Activated naive CD4-positive, alpha-beta T cell (primary cell): ENCODE measurements at places on chromosomes 5 and 9.

DNA sequence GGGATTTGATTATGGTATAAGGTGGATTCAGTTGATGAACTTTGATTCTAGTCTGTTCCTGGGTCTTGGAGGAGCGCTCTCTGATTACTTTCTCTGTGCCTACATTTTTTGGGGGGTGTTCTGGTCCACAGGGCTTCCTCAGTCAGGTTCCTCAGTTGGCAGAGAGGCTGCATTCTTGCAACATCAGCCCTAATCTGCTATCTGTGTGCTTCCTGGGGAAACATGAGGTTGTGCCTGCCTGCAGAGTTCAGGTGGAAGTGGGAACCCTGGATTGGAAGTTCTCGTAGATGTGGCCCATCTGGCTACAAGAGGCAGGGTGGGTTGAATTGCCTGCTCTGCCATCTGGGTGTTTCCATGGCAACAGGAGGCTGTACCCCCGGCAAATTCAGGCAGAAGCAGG, 24.5 kb downstream of the POLK start:
- no peak for DNase-seq

DNA sequence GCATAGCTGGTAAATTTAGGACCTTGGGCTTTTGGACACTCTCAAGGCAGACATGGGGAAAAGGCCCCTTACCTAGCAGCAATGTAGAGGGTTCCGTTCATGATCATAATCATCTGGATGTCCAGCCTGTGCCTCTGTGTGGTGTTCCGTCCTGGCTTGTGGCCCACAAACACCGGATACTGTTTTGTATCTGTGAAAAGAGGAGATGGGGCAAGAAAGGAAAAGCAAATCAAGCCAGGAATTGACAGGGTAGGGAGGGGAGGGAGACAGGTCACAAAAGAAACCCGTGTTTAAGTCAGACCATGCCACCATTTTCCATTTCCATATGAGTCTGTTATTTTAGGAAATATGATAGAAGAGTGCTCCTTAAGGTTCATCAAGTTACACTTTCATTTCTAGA, 72.5 kb downstream of the SEMA6A start:
- DNase-seq, result no peak

- DNase-seq, result no peak
These were observed 42.8 kb downstream of the PDE4D start for GRCh38 chr5:59850766-59851165.

GRCh38 chr9:109437286-109437685, 60.8 kb downstream of the PTPN3 start:
- no peak for DNase-seq

DNA sequence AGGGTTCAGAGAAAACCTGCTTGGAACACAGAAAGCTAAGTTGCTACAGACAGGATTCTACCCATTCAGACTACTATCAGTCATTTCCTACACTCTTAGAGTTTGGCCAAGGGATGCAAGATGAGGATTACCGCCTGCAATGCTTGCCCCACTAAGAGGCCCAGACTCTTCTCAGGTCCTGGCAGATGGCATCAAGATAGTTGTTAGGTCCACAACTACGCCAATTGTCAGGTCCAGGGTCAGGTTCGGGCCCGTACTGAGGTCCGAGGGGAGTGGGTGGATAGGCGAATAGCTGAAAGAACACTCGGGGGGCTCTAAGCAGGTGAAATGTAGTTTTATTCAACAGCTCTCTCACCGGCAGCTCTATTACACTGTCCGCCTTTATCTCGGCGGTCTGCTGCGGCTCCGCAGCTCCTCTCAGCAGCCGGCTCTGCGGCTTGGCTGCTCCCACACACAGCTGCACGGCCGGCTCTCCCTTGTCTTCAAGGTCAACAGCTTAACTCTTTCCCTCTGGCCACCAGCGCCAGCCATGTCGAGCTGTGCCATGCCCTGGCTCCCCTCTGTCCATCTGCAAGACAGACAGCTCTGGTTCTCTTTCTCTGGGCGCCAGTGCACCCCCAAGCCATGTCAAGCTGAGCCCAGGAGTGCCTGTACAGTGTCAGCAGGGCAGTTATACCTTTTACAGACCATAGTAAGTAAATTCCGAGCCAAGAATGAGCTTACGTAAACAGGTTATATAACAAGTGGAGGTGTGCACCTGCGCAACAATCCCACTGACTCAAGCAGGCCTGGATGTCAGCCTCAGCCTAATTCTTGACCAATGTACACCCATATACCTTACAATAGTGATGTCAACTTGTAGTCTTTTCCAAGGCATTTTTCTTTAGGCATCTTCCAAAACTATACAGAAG, 24.0 kb downstream of the ENC1 start:
- DNase-seq, result no peak

GRCh38 chr5:10018201-10019069, 231.3 kb downstream of the ATPSCKMT start:
- no peak for DNase-seq

DNA sequence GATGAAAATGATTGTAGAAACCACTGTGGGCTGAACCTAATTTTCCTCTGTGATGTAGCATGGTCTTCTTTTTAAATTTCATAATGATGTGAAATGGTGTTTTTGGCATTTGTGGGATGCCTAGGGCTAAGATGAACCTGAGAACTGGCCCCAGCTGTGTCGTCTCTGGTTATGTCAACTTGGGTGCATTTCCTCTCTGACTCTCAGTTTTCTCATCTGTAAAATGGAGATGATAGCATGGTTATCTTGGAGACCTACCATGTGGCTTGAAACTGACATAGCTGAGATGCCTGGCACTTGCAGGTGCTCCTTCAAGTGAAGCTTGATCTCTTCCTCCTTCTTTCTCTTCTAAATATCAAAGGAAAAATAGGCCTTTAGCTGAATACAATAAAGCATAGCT, 77.8 kb downstream of the BOD1 start:
- DNase-seq, result no peak

DNA sequence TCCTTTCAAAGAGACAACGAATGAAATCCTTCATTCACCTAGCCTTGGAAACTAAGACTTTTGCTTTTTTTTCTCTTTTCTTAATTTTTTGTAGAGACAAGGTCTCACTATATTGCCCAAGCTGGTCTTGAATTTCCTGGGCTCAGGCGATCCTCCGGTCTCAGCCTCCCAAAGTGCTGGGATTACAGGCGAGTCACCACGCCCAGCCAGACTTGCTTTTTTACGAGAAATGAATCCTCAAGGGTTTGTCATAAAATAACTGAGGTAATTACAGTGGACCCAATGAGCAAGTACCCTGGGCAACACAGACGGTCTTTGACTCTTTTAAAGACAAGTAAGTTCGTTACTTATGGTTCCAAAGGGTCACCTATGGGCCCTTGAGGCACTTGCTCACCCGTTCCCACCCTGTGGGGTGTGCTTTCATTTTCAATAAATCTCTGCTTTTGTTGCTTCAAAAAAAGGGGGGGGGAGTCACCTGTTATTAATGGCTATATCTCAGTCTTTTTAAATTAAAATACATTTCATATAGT, 70.4 kb downstream of the TRPM6 start:
- no peak for DNase-seq

DNA sequence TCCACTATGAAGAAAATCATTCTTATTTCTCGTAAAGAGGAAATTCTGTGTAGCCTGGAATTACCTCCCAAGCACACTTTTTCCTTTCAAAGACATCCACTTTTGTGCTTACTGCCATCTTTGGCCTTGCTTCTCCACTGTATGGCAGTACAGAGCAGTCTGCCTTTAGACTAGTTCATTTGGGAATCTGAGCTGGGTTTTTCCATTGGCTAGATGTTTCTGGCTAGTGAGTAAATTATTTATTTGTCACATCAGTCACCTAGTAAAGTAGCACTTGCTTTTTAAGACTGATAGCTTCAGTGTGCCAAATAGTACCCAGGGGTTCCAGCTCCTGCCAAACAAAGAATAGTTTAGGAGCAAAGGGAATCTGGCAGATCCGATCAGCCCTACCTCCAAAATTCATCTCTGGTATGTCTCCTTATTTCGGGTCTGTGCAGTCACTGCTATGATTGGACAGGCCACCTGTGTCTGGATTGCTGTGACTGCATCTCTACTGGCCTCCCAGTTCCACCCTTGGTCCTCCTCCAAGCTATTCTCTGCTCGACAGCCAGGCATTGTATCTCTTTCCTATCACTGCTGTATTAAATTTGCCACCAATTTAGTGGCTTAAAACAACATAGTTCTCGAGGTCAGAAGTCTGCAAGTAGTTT, 97.6 kb downstream of the NUDT12 start:
- no peak for DNase-seq

- no peak for DNase-seq
These were observed 20.9 kb upstream of the ARHGAP26 start for GRCh38 chr5:142749321-142749720.
